NCI-H1092 treated with DMSO at 0.1 percent for 48 hours (cell line): ENCODE measurements at places on chromosomes 13 and 19.

- no peak for DNase-seq
Measured at GRCh38 chr13:50125304-50125553, 110.0 kb downstream of the KCNRG start.

DNA sequence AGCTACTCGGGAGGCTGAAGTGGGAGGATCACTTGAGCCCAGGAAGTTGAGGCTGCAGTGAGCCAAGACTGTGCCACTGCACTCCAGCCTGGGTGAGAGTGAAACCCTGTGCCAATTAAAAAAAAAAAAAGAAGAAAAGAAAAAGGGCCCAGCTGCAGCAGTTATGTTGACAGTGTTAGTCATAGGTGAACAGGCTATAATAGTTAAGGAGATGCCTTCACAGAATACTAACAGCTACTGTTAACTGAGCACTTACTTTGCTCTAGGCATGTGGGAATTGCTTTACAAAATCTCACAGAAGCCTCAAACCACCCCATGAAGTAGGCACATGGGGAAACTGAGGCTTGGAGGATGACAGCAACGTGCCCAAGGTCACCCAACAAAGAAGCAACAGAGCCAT lies 3.9 kb downstream of the FBXO17 start:
- DNase-seq, result no peak

- DNase-seq, result no peak
Measured at GRCh38 chr19:8210421-8211101, 1.4 kb downstream of the CERS4 start.

DNA sequence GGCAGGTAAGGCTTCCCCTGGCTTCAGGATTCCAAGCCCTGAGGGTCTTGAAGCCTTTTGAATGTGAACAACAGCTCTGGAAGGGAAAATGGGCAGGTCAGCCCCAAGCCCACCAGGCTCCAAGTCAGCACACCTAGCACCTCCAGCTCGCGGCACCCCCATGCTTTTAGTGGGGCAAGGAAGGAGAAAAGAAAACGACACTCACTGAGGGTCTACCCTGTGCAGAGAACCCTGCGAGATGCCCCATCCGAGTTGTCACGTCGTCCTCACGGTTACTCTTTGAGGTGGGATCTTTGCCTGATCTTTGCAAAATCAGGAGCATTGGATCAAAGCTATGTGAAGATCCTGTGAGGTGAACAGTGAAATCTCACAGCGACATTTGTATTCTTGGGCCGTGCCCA lies 5.7 kb upstream of the F10 start:
- no peak for DNase-seq

GRCh38 chr13:46281779-46282178 lies 70.1 kb downstream of the LRRC63 start:
- DNase-seq, result no peak

DNA sequence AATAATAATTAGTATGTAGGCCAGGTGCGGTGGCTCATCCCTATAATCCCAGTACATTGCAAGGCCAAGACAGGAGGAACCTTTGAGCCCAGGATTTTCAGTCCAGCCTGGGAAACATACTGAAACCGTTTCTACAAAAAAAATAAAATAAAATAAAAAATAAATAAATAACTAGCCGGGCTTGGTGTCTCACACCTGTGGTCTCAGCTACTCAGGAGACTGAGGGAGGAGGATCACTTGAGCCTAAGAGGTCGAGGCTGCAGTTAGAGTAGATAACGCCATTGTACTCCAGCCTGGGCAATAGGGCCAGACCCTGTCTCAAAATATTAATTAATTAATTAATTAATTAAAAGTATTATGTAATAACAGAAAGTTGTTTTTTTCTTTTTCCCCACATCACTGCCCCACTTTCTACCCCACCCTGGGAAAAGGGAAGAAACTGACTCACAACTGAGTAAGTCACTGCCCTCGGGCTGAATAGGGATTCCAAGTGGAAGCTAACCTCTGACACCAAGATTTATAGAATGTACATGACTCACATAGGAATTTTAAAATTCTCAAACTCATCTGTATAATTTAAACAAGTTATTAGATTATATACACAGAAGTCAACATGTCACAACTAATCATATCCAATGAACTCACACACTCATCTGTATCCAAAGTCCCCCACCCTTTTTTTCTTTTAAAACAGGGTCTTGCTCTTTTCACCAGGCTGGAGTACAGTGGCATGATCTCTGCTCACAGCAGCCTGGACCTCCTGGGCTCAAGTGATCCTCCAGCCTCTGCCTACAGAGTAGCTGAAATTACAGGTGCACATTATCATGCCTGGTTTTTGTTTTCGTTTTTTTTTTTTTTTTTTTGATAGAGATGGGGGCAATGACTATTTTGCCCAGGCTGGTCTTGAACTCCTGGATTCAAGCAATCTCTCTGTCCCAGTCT lies 12.5 kb downstream of the ZNF611 start:
- DNase-seq, result no peak

GRCh38 chr13:113411216-113412023 lies 41.9 kb downstream of the ADPRHL1 start:
- no peak for DNase-seq

DNA sequence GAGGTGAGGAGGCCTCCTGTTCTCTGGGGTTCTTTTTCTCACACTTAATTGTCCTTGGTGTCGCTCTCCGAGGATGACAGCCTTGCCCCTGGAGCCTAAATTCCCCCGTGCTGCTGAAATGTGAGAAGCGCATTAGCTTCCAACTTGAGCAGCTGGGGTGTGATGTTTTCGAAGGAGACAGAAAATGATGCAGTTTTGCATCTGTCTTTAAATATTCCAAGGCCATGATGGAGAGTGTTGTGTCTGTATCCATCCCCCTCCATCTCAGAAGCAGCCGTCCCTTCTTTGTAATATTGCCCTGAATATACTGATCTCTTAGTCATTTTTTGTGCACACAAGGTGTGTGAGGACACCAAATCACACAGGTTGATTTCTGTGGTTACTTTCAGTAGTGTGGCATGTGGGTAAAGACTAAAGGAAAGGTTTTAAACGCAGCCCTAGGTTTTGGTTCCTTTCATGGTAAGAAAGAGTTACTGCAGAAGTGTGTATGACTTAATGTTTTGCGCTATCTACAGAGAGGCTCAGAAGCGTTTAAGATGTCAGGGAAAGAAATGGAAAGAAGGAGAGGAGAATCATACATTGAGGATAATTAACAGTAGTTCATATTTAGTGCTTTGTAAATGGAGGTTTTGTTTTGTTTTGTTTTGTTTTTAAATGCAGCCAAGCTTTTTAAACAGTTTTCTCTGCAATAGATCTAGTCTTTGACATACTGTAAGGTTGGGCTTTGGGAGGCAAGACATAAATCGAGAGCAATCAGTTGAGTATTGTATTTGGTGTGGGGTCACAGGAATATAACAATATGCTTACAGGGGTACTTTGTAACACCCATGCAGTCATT lies 1.6 kb downstream of the NBEA start:
- DNase-seq, result no peak
